ENCODE measurements at places on chromosomes 2 and 18.

- no peak for DNase-seq
These were observed 14.0 kb upstream of the ITGAV start for GRCh38 chr2:186575856-186576255.

DNA sequence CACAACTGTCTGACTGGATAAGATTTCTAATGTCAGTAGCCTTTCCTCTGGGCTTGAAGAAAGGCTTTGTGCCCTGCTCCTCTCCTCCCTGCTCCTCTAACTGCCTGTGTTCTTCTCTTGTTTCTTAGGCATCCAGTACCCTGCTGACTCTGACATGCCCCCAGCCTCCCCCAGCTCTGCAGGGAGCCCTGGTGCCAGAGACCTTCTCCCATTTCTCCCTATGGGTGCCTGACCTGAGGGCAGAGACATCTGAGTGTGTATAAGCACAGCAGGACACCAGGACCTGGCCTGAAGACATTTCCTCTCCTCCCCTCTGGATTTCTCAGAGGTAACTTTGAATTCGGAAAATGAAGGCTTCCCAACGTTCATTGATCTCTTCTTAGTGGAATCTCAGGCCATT lies 23.6 kb downstream of the RNF144A start:
- no peak for DNase-seq

DNA sequence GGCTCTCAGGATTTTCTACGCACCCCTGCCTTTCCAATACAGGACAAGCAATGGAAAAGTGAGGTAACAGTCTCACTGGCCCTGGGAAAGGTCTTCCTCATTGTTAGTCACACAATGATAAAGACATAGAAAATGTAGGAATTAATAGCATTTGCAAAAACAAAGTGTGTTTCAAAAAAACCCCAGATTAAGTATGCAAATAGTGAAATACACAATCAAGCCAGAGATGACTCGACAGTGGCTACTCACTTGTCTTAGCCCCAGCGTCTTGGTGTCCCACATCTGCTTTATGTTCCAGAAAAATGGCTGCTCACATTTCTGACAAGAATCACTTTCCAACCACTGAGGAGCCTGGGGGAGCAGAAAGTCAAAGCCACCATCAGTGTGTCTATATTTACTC lies 47.0 kb upstream of the AP1S3 start:
- DNase-seq: no peak

DNA sequence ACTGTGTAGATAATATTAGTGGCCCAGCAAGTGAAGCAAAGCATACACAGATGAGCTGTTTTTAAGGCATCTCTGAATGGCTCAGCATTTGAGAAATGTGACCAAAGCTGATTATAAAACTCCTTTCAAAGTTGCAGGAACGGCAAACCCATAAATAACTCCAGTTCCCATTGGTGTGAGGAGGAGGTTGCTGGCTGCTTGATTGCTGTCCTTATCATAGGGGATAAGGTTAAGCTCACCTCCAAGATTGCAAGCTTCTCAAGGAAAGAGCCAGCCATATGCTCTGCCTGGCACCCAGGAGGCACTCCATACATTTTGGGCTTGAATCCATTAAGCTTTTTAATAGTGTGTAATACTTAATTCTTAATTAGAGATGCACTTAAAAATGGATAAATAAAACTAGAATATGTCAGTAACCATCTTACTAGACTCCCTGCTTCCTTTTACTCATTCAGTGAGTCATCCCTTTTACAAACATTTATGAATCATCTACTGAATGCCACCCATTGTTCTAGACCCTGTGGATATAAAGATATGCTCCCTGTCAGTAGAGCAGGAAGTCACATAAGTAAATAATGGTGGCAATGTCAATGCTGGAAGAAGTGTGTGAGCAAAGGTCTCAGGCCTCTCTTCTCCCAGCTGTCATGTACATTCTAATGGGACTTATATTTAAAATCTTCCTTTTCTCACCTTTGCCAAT lies 99.3 kb downstream of the SPATS2L start:
- DNase-seq: no peak

DNA sequence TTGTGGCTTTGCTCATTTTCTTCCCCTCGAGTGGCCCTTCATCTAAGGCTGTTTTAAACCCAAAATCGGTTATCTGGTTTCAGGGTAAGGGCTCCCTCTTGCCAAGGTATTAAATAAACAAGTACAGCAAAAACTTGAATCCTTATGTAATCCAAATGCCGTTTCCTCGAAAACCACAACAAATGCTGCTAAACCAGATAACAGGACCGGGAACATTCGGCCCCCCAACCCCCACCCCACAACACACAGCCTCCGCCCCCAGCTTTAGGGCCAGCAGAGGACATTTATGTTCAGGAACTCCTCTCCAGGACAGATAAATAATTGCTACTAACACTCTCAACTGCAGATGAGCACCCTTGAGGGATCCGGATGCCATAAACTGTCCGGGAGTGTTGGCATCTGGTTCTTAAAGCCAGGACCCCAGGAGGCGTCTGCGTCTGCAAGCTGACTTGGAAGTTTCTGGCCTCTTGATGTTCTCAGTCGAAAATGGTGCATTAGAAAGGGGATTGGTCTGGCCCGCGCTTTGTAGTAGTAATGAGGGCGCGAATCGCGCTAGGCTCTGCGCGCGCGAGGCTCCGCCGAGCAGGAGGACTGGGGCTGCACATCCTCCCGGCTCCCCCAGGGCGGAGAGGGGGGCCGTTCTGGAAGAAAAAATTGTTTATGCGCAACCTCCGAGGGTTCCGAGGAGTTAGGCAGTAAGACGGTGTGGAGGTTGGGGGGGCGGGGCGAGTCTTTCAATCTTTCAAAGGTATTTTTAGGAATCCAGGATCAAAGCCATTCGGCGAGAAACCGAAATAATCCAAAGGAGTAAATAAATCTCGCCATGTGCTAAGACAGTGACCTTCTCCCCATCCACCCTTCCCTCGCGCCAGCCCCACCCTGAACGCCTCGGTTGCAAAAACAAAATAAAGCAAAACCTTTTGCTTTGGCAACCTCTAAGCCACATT lies 3.9 kb upstream of the ID2 start:
- peak; percentile 27 for DNase-seq

GRCh38 chr18:46398625-46399024 lies 258.4 kb downstream of the LOXHD1 start:
- no peak for DNase-seq

- DNase-seq: no peak
These were observed 39.0 kb downstream of the MAIP1 start for GRCh38 chr2:199994371-199994770.

DNA sequence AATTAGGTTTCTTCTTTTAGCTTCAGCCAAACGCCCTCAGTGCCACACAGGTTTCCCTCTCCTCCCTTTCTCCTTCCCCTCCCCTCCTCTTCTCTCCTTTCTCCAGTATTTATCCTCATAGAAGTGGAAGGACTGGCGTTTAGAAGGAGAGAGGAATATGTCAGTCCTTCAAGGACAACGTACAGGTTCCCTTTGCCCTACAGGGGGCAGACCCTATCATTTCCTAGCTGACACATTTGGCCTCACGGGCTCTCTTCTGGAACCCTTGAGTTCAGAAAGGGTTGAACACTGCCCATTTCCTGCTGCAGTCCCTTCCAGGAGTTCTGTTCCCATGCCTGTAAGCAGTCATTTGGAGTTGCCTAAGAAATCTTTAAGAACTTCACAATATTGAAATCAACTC lies 46.1 kb downstream of the CDCA7 start:
- peak; percentile 7 for DNase-seq

- DNase-seq: no peak
These were observed 199.4 kb upstream of the REV1 start for GRCh38 chr2:99689145-99689742.

- no peak for DNase-seq
These were observed 9.2 kb downstream of the SGPP2 start for GRCh38 chr2:222433332-222434173.

GRCh38 chr2:12684471-12684936 lies 32.2 kb upstream of the TRIB2 start:
- DNase-seq: no peak

DNA sequence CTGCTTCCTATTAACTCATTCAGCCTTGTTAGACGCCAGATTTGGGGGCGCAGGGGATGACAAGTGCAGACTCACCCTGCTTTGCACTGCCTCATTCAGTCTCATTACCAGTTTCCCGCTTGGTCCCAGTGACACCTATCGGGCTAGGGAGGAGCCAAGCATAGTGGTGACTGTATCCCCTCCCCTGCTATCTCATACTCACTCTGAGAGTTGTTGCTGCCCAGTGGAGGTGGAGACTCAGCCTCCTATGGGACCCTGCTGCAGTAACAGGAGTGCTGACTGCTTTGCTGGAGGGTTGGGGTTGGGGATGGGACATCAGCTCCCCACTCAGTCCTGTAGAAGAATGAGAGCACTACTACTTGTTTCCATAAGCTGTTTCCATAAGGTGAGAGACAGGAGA lies 21.3 kb upstream of the PIK3C3 start:
- DNase-seq: no peak

DNA sequence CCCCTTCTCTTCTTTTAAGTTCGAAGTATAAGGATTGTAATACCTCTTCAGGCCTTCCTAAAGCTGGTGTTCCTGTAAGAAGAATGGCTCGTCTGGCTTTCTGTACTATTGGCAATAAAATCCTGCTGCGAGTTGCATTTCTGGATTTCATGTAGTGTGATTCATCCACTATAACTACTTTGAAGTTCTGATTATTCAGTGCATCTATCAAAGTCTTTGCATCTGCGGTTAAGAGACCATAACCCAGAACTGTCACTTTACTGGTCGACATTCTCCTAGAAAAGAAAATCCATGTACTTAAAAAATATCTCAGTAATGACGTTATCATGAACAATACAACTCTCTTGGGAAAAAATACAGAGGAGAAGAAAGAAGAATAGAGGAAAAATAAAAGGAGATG lies 181.1 kb downstream of the ZRANB3 start:
- DNase-seq: no peak

- no peak for DNase-seq
These were observed 14.1 kb upstream of the STK25 start for GRCh38 chr2:241522477-241522876.

DNA sequence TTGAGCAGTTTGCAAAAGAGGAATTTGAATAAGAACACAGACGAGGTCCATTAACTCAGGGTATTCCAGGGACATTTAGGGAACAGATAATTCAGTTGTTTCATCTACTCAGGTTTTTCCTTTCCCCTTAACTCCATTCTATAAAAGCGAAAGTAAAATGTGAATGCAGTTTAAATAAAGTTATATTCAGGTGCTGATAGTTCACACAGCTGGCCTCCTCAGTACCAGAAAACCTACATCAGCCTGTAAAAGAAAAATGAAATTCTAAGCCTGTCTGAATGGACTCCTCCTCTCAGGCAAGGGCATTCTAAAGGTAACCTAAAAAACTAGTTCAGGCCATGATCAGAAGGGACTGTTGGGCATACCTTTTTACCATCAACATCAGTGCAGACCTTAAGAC lies 873.8 kb downstream of the SUCLG1 start:
- DNase-seq: no peak

DNA sequence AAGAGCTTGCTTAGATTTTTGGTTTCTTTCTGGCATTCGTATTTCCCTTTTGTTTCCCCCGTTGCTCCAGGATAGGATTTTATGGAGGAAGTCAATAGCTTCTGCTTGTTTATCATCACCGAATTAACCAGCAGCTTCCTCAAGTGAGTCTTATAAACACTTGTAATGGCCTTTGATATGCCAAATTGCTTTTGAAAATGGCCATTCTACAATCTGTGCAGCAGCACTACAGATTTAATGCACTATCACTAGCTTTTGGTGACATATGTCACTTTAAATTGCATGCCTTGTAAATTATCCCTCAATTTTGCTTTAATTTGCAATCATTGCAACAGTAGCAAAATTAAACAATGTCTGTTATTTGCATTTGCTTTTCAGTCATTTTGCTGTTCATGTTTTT lies 774.7 kb downstream of the METTL4 start:
- DNase-seq: no peak

DNA sequence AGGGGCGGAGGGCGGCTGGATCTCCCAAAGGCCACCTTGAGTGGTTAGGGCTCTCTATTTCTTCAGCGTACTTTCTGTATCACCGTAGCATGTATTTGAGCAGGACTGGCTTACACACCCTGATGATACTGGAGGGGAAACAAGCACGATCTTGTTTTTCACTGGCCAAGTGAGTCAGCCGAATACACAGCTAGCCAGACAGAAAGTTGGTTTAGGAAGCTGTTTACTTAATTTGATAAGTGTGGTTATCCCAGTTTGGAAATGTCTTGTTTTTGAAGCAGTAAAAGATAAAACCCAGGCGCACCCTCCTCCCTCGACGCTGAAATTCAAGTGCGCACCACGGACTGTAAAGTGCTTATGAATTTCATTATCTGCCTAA lies 582 bp downstream of the RIOK3 start:
- no peak for DNase-seq

DNA sequence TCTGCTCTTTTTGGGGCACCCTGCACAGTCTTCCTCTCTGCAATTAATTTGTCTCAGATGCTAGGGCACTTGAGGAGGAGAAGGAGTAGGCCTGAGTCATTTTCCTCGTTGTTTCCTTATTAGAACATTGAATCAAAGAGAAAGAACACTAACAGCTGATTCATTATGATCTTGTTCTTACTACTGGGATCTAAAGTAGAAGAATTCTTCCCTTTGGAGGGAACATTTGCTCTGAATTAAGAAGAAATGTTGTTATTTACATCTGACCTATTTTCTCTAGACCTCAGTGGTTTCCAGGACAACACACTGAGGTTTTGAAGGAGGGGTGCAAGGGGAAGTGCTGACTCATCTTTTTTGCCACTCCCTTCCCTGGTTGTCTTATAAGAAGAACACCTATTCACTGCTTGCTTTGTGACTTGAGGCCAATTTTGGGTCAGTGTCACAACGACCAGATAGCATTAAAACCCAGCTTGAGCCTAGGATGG lies 24.3 kb upstream of the STAT1 start:
- no peak for DNase-seq

DNA sequence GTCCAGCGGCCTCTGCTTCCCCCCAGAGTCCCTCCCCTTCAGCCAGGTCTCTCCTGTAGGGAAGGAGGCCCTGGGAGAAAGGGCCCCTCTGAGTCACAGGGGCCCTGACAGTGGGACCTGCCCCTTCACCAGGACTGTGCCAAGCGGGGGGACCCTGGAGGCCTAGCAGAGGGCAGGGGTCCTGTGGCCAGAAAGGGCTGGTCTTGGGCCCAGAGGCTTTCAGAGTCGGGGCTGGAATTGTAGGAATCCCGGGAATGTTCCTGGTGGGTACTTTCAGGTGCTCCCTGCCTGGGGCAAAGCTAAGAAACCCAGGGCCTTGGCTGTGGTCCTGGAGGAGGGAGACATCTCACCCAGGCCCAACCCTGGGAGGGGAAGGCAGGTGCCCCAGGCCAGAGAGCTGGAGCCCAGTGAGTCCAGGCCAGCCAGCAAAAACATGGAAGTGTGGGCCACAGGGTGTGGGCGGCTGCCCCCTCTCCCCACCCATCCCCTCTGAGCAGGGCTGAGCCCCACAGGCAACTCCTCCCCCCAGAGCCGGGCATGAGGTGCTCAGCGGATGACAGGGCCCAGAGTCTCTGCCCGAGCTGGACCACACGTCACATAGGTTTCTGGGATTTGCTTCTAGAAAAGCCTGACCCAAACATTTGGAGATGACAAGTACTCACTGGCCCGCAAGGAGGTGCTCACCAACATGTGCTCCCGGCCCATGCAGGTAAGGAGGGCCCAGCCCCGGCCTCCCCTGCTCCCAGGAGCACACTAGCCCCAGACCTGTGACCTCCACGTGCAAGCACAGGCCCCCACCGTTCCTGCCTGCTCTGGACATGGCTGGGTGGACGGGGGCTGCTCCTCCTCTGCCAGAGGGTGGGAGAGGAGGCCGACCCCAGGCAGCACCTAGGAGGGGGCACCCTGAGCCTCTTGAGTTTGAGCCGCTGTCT lies 48.2 kb upstream of the ALPP start:
- no peak for DNase-seq

GRCh38 chr2:14324308-14324707 lies 308.2 kb upstream of the LRATD1 start:
- DNase-seq: no peak

Data from NCI-H1930 (cell line).